ENCODE measurements at places on chromosomes 5 and 9.

GRCh38 chr5:102130386-102130785, 165.7 kb downstream of the SLCO4C1 start:
- DNase-seq: no peak

DNA sequence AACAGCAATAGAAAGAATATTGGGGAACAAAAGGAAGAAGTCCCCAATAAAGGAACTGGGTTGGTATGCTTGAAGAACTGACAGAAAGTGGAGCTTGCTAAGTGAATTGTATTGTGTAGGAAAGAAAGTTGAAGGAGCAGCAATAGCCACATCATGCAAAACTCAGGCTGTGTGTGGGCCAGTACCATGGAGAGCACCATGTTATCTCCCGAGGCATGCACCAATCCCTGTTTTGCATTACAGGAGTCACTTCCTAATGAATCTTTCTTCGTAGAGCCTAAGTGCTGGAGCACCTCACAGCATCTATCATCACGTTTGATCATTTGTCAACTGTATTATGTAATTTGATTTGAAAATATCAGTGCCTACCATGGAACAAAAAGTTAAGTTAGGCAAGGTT, 137.7 kb upstream of the NMUR2 start:
- DNase-seq: no peak

GRCh38 chr9:31304576-31304975, 1079.9 kb upstream of the ACO1 start:
- DNase-seq: no peak

- DNase-seq: no peak
These were observed 34.9 kb upstream of the PPP3R2 start for GRCh38 chr9:101629636-101630035.

DNA sequence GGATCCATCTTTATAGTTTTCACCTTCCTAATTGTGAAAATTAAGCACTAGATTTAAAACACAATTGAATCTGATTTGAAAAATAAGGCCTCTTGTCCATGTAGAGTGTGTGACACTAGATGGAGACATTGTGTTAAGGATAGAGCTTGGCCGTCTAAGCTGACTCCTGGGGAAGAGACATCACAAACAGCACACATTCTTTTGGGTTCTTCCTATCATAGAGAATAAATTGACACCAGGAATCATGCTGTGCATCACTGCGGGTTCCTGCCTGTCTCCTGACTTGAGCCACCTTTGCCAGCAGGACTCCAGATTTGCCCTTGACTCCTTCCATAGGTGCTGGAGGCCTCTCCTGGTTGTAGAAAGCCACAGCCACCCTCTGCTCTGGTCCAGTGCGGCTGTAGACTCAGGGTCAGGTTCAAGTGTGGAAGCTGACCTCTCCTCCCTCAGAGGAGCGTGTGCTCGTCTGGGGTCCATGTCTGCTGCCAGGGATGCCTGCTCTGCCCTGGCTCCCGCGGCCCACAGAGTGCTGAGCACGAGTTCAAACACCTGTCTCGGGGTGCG, 11.2 kb downstream of the ROPN1L start:
- DNase-seq: peak; percentile 66

GRCh38 chr5:10059556-10059955, 190.1 kb downstream of the ATPSCKMT start:
- DNase-seq: no peak

GRCh38 chr9:95197692-95198271, 119.7 kb downstream of the FANCC start:
- no peak for DNase-seq

GRCh38 chr5:39342460-39342859, 21.8 kb downstream of the C9 start:
- DNase-seq: no peak

GRCh38 chr9:113504725-113505590, 41.4 kb downstream of the RGS3 start:
- DNase-seq: no peak

- no peak for DNase-seq
These were observed 166.9 kb downstream of the CDC42SE2 start for GRCh38 chr5:131430794-131431193.

DNA sequence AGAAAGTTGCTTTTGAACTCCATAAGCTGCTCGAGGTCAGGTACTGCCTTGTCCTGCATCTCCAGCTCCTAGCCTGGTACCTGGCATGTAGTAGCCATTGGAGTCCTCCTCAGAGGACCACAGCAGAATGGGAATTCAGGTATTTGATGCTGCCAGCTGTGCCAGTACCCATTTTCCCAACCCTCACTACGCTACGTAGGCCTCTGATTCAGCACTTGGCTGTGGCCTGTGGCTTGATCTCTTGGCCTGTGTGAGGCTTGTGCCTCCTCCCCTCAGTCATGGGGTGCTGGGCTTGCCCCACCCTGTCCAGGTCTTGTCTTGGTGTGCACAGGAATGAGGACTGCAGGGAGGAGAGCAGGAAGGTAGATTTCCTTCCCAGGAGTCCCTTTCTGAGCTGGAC, 11.8 kb downstream of the OTULIN start:
- peak; percentile 35 for DNase-seq

- DNase-seq: no peak
These were observed 295.9 kb downstream of the CDH12 start for GRCh38 chr5:22557251-22557650.

DNA sequence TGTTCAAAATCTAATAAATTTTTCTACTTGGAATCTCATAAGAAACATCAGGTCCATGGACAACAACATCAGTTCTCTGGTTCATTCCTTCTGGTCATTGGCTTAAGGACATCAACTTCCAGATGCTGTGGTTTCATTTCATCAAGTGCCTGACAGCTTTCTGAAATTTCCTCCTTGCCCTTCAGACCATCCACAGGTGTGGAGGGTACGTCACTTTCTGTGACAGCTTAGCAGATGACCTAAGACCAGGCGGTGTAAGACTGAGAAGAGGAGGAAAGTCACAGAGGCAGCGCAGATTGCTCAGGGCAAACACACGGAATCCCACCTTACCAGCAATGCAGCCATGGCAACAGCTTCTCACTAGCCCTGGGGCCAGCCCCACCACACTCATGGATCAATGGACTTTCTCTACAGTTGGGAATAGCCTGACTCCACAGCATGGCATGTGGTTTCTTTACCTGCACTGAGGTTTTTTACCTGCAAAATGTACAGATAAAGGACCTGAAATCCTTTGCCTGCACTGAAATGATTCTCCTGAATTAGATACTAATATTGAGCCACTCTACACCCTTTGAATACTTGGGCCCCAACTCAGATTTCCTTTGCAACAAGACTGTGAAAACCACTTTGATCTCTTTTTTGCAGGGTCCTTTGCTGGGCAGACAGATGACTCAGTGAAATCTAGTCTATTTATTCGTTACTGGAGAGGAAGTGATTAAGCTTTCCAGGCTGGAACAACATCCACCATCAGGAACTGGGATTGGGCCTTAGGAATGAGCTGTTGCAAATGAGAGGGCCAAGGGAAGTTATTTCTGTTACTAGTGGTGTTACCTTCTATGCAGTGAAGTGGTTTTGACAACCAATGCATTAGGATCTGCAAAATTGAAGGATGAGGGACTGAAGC, 26.9 kb downstream of the TICAM2 start:
- DNase-seq: no peak

DNA sequence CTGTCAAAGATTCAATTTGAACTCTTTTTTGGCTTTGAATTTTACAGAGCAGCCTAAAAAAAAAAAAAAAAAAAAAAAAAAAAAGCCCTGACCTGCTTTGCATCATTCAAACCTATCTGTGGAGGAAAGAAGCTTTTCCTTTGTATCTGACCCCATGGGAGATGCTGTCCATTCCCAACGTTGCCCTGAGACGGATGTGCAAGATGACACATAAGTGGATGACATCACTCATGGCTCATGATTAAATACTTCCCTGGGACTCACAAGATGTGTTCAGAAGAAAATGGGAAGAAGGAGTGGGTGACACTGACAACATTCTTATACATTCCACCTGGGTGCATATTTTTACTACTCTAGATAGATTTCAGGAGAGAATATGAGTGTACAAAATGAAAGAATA, 245.7 kb upstream of the ELAVL2 start:
- no peak for DNase-seq

- no peak for DNase-seq
These were observed 103.2 kb downstream of the SNCAIP start for GRCh38 chr5:122415030-122415800.

GRCh38 chr5:140550147-140551079, 3.0 kb downstream of the EIF4EBP3 start:
- DNase-seq: no peak
